Testis (tissue), 5 donors: ENCODE measurements at places on chromosomes 4 and X. TPM values are rescaled to one million over a fixed set of nuclear protein-coding genes. Genes with fewer than 3 reads are reported as not detected.

- no peak for DNase-seq
Observed at GRCh38 chr4:41070516-41071281, 143.6 kb downstream of the APBB2 start.

DNA sequence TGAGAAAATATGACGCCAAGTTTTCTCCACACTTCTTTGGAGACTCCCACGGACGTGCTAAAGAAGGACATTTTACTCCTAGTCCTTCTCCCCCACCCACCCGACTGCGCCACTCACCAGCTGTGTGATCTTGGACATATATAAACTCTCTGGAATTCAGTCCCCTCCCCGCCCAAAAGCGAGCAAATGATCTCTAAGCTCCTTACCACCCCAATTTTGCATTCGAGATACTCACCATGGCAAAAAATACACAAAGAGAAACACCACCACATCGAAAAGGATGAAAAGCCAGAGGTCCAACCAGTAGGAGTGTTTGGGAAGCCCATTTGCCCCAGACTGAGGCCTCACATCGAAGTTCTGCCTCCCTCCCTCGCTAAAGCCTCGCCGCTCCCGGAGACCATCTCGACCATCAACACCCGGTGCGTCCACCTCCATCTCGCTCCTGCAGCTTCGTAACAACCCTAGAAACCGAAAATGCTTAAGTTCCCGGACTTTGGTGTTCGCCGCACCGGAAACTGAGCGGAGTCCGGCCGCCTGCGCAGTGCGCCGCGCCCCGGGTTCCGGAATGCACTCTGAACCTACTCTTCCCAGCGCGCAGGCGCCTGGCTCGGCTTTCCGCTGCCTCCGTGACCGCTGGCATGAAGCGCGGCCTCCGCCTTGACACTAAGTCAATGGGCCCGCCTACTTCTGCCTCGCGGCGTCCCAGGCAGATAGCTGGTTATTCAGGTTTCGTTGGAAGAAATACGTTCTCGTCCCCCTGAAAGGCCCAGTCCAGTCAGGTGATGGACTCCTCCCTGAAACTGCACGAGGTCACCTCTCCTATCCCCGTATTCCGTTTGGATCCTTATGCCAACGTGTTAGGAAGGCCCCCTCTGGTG is 21.6 kb downstream of the FABP2 start:
- DNase-seq, result peak; percentile 95

GRCh38 chr4:184416913-184417734 is 57.2 kb downstream of the IRF2 start:
- DNase-seq, result no peak

The BMP15 gene
- polyA plus RNA-seq, result 0.55 TPM

- DNase-seq, result no peak
Observed at GRCh38 chr4:80172203-80172602, 25.1 kb upstream of the PRDM8 start.

- peak; percentile 64 for DNase-seq
Observed at GRCh38 chr4:96170198-96170597, 330.3 kb downstream of the PDHA2 start.

The CETN2 gene
- polyA plus RNA-seq, result 43.8 TPM

The RASGEF1B gene
- 5.3 TPM for polyA plus RNA-seq

DNA sequence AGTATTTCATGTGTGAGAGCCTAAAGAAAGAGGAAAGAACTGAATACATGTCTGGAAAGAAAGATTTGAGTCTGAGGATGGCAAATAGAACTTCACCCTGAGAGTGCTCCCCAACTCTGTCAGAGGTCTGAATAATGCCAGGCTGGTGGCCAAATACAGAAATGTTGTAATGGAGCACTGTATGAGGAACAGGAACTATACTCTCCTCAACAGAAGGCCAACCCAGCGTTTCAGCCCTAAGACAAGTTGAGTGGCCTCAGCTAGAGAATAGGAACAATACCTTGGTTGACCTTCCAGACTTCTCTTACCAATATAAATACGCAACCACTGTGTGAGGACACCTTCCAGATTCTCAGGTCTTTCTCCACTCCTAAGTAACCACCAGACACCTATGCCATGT is 94.5 kb upstream of the STIM2 start:
- no peak for DNase-seq

The GRIA2 gene
- 1.6 TPM for polyA plus RNA-seq

DNA sequence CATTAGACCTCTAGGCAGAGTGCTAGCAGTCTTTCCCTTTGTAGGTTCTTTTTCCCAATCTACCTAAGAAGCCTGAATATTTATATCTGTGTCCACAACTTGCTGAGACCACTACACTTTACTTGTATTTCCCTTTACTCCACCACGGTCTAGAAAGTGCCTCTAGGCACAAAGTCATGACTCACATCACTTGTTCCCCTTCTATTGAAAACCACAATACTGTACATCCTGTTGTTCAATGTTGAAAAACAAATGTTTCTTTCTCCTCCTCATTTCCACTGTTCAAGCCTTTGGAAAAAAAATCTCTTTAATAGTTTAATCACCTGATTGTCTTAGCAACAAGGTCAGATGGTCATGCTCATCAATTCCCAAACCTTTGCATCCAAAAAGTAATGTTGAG is 326.7 kb downstream of the GUCY2F start:
- DNase-seq, result no peak

The SPP1 gene
- polyA plus RNA-seq, result 30.2 TPM

The CDKL5 gene
- polyA plus RNA-seq, result 20.1 TPM

DNA sequence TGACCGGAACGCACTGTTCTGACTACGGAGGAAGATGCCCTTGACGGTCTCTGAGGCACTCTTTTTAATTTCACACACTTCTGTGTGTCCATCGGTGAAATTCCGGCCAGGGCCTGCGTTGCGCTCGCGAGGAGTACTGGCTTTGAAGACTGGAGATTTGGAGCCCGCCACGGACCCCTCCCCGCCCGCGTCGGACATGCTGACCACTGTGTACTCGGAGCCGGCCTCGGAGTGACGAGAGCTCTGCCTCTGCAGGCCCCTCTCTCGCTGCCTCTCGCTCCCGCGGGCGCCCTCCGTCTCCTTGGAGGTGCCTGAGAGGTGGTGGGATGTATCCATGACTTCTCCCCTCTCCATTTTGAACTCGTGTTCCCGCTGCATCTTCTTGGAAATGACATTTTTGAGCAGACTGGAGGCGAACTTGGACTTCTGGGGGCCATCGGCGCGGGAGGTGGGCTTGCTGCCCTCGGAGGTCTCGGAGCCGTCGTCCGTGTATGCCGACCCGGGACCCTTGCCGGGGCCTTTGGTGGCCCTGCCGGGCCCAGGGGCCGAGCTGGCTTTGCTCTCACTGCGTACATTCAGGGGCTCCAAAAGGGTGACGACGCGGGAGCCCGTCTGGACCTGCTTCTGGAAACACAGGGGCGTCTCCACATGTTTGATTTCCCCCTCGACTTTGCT is 5.7 kb downstream of the C4orf54 start:
- no peak for DNase-seq

- no peak for DNase-seq
Observed at GRCh38 chrX:81390237-81390636, 188.3 kb downstream of the SH3BGRL start.

DNA sequence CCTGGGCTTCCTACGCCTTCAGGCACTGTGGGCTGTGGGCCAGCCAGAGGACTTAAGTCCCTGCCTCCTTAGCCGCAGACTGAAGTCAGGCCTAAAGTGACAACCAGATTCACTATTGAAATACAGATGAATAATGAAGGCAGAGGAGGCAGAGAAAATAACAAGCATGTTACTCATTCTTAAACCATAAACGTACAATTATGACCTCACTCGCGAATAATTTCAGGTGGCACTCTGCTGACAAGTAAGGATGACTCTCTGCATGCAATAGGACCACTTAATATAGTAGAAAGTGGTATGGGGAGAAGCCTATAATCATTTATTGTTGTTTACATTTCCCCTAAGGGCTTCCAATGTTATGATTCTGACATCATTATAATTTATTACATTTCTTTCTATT is 409.2 kb upstream of the FGF13 start:
- no peak for DNase-seq

DNA sequence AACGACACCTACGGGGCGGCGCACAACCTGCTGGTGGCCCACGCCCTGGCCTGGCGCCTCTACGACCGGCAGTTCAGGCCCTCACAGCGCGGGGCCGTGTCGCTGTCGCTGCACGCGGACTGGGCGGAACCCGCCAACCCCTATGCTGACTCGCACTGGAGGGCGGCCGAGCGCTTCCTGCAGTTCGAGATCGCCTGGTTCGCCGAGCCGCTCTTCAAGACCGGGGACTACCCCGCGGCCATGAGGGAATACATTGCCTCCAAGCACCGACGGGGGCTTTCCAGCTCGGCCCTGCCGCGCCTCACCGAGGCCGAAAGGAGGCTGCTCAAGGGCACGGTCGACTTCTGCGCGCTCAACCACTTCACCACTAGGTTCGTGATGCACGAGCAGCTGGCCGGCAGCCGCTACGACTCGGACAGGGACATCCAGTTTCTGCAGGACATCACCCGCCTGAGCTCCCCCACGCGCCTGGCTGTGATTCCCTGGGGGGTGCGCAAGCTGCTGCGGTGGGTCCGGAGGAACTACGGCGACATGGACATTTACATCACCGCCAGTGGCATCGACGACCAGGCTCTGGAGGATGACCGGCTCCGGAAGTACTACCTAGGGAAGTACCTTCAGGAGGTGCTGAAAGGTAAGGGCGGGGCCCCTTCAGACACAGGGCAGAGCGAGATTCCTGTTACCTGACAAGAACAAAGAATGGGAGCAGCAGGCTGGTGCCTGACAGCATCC is 11.7 kb downstream of the RPL9 start:
- peak; percentile 68 for DNase-seq

The ACSL1 gene
- polyA plus RNA-seq, result 81.8 TPM

The ERCC6L gene
- 1.0 TPM for polyA plus RNA-seq

DNA sequence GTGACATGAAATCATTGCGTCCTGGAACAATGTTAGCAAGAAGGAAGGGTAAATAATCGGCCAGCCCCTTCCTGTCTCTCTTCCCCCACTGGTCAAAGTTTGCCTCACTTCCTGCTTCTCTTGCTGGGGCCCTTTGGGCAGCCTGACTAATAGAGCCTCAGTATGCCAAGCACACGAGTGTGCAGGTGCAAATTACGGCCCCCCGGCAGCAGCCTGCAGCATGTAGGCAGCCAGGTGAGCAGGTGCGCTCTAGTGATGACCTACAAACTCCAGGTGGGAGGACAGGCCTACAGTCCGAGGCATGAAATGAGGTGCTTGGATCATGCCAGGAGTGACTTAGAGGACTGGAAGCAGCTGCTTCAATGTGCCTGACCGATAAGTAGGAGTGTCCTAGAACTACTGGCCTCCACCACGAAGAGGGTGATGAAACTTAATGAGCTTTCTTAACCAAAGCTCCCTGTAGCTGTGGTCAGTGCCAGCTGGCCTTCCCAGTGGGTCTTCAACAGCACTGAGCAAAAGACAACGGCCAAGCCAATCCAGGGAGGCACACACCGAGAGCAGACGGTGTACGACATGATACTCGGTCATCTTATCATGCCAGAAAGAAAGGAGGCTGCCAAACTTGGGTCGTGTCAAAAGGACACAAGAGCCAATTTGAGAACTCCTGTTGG is 26.1 kb upstream of the FAT1 start:
- no peak for DNase-seq

DNA sequence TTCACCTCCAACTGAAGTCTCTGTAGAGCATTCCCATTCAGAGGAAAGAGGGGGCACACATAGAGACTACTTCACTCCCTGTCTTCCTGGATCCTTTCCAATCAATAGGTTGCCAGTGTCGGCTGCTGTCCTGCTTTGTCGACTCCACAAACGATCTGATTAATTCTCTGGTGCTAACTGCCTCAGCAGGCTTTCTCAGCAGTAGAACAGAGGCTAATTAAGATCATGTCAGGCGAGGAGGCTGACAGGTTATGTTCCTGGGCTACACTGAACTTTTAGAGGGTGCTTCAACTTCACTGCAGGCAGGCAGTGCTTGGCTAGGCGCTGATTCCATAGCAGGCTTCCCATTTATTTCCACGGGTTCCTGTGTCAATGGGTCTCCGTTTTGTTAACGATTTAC is 79.2 kb downstream of the GRIA3 start:
- no peak for DNase-seq
